Activated CD8-positive, alpha-beta memory T cell treated with anti-CD3 and anti-CD28 coated beads for 1 hour (primary cell): ENCODE measurements at places on chromosomes 6 and 20.

GRCh38 chr20:60090631-60091030, 132.4 kb downstream of the CDH26 start:
- no peak for DNase-seq

DNA sequence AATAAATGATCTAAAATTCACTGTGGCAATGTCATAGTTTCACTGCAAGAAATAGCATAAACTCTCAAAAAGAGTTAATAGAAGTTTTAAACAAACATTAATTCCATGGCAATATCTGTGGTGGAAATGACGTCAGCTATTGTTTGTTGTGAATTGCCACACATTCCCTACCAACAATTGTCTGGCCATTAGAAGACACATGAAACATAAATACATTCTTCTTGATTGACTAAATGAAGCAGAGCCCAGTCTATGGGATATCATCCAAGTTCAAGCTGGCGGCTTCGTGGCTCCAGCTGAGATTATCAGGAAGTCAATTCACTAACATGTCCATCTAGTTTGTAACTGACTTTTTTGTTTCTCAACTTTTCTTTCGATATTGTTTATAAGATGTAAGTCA, 369.0 kb downstream of the ARHGAP18 start:
- DNase-seq: no peak

GRCh38 chr6:18263418-18264218, 712 bp downstream of the DEK start:
- no peak for DNase-seq

- no peak for DNase-seq
Observed at GRCh38 chr6:165715428-165715827, 52.4 kb upstream of the PDE10A start.

DNA sequence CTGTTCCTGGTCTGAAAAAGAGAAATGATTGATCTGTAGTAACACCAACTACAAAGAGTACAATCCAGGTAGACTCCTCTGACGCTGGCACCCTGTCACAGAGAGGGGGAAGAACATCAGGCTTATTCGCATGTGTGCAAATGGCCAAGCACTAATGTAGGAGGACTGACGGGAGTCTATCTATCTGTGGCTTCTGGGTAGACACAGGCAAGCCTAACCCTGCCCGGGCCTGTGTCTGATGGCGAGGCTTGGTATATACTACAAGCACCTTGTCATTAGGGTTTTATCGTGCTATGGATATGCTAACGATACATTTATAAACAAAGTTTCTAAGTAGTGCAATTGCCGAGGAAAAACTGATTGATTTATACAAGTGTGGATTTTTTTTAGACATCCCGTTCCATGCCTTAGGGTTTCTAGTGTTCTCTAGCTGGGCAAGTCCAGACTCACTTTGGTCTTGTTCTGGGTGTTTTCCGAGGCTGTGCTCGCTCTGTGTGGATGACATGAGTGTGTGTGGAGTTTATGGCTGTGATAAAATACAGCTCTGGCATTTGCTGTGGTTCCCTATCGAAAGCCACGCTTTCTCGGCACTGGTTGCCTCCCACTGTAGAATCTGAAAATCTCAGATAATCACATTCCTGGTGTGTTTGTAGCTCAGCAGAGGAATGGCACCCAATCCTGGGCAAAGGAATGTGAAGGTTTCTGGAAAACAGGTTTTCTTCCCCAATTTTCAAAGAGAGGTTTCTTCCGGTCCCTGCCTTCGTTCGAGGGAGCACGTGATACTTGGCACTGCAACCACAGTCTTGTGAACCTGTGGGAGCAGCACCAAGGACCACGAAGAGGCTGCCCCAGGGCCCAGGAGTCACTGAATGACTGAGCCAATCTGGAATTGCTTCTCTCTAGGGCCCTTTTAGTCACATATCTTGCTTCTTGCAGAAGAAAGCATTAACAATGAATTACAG, 67.5 kb upstream of the EDN1 start:
- no peak for DNase-seq

DNA sequence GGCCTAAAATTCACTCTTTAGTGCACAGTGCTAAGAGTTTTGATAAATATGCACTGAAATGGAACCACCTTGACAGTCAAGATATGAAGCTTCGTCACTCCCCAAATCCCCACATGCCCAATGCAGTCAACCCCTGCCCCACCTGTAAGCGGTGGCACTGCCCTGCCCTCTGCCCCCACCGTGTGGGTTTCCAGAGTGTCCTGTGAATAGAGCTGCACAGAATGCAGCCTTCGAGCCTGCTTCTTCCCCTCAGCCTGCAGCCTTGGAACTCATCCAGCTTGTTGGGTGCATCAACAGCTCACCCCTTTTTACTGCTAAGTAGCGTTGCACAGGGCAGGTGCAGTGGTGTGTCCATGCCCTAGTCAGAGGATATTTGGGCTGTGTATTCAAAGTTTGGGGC, 216.3 kb downstream of the SYNDIG1 start:
- no peak for DNase-seq

DNA sequence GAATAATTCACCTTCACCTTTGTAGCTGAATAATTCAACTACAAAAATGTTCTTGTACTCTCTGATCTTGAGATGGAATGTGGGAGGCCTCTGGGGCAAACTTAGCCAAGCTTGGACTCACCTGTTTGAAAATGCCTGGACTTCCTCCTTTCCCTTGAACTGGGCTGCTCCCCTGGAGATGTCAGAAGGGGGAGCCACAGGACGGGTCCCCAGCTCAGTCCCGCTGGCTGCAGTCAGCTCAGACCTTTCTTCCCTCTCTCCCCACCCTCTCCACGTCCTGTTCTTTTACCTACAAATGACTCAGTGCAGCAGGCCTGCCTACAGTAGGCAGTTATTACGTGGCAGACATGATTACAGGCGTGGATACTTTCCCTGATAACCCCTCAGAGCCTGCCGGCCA, 131.5 kb upstream of the RALGAPA2 start:
- no peak for DNase-seq

DNA sequence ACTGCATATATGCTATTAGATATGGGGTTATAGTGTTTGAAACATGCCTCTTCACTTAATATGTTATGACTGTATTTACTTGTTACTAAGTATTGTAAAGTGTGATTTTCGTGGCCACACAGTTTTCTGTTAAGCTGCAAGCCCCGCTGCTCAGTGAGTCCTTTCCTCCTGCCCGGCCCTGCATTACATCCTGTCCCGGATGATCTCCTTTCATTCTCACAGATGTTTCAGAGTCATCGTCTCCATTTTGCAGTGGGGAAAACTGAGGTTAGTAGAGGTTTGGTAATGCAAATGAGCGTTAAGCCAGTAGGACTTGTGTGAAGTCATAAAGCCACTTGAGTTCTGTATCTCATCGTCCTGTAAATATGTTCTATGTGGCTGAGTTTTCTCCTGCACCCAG, 155.5 kb downstream of the CFAP61 start:
- no peak for DNase-seq

DNA sequence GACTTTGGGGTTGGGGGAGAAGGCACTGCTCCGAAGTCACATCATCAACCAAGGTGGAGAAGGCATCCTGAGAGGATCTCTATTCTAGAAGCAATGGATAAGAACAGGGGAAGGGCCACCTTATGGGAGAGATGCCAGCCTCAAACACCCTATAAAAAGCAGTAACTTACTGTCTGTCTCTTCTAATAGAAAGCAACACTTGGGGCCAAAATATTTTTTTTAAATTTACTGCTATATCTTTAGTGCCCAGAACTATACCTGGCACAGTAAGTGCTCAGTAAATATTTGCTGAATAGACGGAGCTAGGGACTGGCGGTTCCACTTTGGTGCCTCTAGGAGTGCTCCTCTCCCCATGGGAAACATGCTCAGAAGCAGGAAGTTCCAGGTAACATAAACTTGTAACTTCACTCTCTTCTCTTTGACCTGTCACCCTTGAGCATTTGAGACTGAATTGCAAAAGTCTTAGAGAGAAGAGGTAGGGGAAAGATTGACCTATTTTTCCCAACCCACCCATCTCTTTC, 807 bp upstream of the OTOR start:
- DNase-seq: no peak

GRCh38 chr6:31815025-31815838, at the start of the genes HSPA1A and HSPA1L:
Gene HSPA1A (plus strand): TSS chr6:31815543. CDS start chr6:31815757, 214 bp downstream.
Gene HSPA1L (minus strand): TSS chr6:31815283. CDS start chr6:31811972, 3,311 bp downstream.
- no peak for DNase-seq

GRCh38 chr6:29763491-29764289, 40.5 kb downstream of the HLA-F start:
- DNase-seq: no peak

- no peak for DNase-seq
Observed at GRCh38 chr6:139882977-139883728, 508.7 kb upstream of the CITED2 start.

DNA sequence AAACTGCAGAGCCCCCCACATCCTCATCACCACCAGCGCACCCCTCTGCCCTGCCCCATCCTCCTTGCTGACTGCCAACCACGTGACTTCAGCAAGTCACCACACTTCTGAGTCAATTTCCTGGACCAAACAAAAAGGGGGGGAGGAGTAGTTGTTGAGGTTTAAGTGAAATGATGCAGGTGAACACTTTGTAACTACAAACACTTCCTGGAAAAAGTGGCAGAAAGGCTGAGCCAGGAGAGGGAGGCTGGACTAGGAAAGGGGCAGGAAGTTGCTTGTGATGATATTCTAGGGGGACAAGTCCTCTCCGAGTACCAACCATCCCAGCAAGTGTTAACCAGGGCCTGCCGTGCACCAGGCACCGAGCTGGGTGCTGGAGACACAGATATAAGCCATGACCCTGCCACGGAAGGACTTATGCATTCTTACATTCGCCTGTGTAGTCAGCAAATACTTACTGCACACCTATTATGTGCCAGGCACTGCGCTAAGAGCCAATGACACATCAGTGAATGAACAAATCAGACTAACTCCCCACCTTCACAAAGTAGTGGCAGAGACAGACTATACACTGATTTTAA, 67.3 kb downstream of the PREX1 start:
- peak; percentile 69 for DNase-seq

GRCh38 chr6:21496706-21497105, 96.8 kb upstream of the SOX4 start:
- no peak for DNase-seq

DNA sequence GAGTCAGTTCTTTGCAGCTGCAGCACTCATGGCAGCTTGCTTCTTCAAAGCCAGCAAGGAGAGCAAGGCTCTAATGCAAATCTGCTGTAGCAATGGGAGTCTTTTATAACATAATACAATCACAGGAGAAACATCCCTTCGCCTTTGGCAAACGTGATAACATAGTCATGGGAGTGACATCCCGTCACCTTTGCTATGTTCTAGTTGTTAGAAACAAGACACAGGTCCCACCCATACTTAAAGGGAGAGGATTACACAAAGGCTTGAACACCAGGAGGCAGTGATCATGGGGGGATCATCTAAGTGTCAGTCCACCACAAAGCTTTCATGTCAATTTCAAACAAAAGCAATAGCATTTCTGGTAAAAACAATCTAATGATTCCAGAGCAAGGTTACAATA, 40.1 kb upstream of the PHACTR2 start:
- no peak for DNase-seq

DNA sequence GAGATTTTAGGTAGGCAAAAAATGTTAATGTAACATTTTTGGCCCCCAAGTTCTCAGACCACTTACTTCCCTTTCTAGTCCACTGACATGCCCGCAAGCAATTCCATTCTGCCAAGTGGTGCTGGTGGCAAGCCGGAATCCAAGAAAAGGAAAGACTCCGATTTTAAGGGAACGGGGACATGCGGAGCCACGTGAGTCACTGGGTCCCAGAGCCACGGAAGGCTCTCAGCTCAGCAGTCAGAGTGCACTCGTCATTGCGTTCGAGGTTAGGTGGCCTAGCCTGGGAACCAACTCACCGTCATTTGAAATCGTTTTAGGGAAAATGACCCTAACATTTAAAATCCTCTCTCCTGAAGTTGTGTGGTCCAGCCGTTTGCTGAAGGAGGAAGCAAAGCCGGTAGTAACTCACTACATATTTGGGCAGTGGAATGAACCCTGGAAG, 711 bp upstream of the SIRT5 start:
- DNase-seq: no peak

- no peak for DNase-seq
Observed at GRCh38 chr20:1694672-1695071, 37.1 kb upstream of the SIRPG start.

DNA sequence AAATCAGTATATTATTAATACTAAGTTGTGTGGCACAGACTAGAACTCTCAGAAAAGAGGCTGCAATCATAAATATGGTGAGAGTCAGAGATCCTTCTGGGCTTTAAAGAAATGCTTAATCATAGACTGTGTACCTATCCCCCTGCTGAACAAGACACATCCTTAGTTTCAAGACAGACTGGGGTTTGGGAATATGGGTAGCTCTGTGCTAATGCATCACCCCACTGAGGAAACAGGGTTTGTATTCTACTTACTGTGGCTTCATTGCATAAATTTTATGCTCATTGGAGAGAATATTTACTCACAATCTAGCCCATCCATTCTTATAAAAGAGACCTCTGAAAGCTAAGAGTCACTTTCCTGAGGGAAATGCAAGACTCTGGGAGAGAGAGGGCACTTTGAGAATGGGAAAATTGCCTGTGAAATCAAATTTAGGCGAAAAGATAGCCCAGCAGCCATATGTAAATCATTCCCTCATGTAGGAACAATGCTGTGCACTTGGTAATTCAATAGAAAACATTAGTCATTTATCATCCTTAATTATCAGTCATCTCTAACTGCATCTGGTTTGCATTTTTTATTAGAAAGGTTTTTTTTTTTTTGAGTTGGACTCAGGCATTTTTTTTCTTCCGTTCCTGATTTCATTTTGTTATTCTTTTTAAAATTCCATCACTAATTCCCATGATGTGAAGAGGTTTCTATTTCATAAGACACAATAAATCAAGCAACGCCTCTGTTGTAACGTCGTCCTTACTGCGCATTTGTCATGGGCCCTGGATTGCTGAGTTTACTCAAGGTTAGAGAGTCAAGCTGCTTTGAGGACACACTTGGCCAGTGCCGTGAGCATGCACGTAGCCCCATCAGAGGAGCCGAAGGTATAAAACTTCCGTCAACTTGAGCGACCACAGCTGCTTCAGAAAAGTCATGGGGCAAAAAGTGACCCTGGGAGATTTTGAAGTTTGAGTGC, 91.8 kb downstream of the TRMT11 start:
- no peak for DNase-seq

DNA sequence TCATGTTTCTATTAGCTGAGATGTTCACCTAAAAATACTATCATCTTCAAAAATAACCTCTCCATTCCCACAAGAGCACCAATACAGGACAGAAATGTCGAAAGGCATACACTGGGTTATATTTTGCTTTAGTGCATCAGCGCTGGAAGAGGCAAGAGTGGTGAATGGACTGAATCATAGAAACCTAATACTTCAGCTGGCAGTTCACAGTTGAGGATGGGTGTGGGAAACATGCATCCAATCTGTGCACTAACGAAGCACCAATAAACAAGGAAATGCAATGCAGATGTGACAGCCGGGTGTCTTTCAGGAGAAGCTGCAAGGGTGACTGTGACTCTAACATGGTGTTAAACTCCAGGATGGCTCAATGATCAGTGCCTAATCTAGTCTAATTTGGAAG, 365.8 kb downstream of the ESR1 start:
- no peak for DNase-seq

GRCh38 chr6:114839019-114839418, 496.2 kb upstream of the HS3ST5 start:
- no peak for DNase-seq

- no peak for DNase-seq
Observed at GRCh38 chr6:169763881-169764280, 12.5 kb downstream of the ERMARD start.
